ENCODE measurements at places on chromosomes 2 and 18.

DNA sequence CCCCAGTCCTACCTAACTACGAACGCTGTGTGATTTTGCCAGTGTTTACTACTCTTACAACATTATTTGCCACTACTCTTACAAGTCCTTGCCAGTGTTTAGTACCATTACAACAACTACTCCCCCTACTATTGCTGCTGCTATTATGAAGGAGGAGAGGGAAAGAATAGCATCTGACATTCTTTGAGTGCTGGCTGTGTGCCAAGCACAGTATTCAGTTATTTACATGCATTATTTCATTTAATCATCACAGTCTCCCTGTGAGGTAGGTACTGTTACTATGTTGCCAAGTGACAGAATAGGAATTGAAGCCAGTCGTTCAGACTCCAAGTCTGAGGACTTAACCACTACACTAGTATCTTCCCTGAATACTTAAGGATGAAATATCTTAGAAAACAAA is 185.9 kb upstream of the FOSL2 start:
- no peak for DNase-seq

- no peak for DNase-seq
Observed at GRCh38 chr2:9250498-9251153, 44.0 kb downstream of the ASAP2 start.

- DNase-seq = no peak
Observed at GRCh38 chr2:99988599-99988998, 153.8 kb downstream of the AFF3 start.

DNA sequence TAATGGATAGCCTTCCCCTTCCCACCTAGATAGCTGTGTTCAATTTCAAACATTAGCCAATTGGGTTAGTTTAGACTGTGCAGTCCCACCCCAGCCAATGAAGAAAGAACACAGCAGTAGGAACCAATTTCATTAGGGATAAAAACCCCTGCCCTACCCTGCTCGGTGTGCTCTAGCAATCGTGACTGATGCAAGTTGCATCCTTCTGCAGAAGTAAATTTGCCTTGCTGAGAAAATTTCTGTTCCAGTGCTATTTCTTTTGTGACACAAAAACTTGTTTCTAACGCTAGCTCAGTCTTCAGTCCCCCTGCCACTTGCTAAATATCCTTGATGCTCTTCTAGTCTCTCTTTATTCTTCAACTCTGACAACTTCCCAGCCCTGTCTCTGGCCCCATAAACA is 15.2 kb upstream of the SAP130 start:
- DNase-seq = no peak

DNA sequence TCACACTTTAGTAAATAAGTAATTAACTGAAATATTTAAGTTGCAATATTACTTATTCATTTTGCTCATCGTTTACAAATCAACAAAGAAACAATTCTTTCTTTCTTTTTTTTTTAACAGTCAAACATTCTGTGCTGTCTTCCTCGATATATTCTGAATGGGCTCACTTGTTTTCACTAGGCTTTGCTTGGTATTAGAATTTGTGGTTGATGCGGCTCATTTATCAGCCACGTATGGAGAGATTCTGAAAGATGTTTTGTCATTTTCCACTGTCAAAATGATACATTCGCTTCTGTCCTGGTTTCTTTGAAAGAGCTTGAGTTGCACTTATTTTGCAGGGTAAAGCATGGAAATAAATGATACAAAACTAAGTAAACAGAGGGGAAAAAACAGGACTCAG is 323.7 kb downstream of the LRRTM1 start:
- DNase-seq = no peak

GRCh38 chr2:11343368-11343649 is 1.1 kb downstream of the ROCK2 start:
- no peak for DNase-seq

DNA sequence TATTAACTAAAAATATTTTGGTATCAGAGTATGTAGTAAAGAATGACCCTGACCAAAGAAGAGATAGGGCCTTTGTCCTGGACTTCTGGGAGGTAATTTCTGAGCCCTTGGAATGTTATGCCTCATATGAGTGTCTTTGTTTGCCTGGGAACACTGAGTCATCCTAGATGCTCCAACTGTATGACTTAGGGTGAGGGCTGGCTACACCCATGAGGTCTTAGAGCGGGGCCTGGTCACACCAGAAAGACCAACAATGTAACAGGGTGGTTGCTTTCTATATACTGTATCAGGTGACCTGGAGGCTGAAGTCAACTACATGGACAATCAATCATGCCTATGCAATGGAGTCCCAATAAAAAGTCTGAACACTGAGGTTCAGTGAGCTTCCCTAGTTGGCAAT is 253.1 kb downstream of the MBD2 start:
- DNase-seq = no peak

GRCh38 chr2:126698376-126698775 is 42.4 kb downstream of the GYPC start:
- DNase-seq = no peak

DNA sequence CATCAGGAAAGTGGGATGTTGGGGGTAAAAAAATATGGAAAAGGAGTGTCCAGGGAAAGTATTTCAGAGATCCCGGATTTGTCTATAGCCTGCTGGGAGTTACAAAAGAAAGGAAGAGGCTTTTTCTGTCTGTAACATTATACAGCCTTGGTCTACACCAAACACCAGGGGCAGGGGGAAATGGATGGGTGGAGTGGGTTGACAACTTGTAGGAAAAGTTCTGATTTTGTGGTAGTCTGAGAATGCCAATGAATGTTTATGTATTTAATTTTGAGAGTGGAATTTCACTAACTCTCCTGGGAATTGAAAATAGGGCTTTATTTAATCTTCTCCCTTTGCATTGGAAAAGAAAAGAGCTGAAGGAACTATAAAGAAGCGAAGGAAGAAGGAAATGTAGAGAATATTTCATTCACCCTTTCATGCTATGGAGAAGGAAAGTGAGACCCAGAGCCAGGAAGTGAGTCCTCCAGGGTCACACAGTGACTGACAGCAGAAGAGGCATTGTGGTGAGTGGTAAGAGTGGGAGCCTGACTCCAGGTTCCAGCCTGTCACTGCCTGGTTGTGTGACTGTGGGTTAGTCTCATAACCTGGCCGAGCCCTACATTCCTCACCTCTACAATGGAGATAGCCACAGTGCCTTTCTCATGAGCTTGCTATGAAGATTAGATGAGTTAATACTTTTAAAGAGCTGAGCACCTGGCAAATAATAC is 346.3 kb upstream of the TNP1 start:
- DNase-seq = no peak

- no peak for DNase-seq
Observed at GRCh38 chr2:181858600-181858999, 32.9 kb upstream of the ITPRID2 start.

DNA sequence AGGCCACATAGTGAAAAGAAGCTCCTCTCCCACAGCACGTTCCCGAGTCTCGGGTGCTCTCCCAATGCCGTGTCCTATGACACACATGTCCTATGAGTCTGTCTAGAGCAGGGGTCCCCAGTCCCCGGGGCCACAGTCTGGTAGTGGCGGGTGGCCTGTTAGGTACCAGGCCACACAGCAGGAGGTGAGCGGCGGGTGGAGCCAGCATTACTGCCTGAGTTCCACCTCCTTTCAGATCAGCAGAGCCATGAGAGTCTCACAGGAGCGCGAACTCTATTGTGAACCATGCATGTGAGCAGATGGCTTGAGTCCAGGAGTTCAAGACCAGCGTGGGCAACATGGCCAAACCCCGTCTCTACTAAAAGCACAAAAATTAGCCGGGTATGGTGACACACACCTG is 112.6 kb downstream of the ZBTB7C start:
- DNase-seq = no peak

All from neuronal stem cell (in vitro differentiated cells).